BJ (cell line): ENCODE measurements at places on chromosomes 5 and 9.

DNA sequence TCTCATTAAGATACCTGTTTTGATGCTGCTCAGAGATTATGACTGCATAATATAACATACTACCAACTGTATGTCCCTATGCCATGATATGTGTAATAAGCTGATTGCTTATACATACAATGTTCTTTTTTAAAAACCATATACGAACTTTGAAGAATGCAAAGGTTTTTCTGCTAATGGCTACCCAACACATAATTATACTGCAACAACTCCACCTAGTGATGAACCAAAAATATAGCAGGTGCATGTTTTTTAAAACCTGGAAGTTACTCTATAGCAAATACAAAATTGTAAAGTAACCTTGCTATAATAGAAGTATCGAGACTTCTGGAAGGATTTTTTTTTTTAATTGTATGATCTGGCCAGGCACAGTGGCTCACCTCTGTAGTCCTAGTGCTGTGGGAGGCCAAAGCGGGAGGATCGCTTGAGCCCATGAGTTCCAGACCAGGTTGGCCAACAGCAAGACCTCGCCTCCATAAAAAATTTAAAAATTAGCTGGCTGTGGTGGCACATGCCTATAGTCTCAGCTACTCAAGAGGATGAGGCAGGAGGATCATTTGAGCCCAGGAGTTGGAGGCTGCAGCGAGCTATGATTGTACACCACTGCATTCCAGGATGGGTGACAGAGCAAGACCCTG, 49.1 kb downstream of the HOMER1 start:
- no peak for DNase-seq

DNA sequence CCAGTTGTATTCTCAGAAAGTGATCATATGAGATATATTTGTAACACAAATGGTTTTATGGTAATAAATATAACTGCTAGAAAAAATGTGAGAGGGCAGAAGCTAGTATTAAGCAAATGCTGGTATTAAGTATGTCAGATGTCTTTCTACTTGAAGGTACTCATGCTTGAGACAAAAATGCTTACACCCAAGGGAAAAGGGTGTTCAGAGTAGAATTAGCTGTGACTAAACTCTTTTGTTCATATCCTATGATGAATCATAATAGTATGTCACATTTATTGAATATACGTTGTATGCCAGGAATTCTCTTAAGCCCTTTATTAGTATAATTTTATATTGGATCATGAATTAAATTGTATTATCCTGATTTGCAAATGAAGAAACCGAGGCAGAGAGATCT, 2.2 kb downstream of the ADGRV1 start:
- no peak for DNase-seq

- DNase-seq, result no peak
Observed at GRCh38 chr9:2597483-2597882, 24.1 kb upstream of the VLDLR start.

- no peak for DNase-seq
Observed at GRCh38 chr5:65213921-65214525, 267.7 kb downstream of the ADAMTS6 start.

DNA sequence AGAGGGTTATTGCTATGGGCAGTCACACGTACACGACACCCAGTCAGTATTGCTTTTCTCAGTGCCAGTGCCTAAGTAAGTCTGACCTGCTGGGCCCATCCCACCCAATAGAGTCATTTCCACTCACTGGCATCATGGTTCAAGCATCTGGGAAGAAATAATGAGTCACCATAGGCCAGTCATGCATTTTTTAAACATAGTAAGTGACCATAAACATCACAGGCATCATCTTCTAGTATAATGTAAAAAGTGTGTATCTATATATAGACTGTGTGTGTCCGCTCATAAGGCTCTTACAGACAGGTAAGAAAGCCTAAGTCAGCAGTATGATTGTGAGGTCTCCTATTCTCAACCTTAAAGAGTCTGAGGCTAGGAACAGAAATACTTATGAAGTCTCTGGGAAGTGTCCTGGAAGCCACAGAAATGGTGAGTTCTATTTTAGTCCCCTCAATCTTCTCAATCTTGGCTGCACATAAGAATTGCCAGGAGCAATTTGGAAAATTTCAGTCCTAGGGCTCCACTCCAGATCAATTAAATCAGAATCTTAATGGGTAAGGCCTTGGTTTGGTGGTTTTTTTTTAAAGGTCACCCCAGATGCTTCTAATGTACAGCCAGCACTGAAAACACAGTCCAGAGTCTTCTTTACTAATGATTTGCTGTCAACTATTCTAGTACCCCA, 65.2 kb downstream of the ZNF366 start:
- peak; percentile 91 for DNase-seq

DNA sequence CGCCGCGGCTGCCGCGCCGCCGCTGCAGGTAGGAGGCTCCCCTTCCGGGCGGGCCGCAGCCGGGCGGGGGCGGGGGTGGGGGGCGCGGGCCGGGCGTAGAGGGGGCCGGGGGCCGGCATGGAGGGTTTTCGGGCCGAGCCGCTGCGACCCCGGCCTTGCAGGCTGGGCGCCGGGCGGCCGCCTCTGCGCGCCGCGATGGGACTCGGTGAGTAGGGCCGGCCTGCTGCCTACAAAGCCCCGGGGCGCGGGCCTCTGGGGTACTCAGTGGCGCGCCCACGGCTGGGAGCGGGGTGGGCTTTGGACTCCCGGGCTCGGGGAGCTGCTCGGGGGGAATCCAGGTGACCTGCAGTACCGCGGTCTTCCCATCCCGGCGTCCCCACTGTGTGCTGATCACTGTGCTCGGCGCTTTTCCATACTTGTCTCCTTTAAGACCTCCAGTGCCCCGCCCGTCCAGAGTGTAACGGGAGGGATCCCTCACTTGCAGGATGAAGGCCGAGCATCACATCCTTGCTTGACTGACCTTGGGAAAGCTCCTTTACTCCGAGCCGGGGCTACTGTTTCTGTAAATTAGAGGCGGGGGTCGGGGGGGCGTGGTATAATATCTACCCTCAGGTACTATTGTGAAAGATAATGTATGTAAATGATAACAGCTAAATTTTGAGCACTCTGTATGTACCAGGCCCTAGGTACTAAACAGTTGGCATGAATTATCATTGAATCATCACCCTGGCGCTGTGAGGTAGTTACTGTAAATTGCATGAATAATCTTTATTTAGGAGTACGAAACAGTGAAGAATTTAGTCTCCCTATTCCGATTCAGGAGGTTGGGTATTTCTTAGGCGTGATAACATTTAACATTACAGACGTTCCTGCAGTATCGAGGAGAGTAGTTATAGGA, 672 bp downstream of the MSANTD3 start:
- DNase-seq, result no peak

GRCh38 chr5:131634666-131634995, 398 bp downstream of the RAPGEF6 start:
- no peak for DNase-seq
